Posterior vena cava (tissue), 2 donors: ENCODE measurements at places on chromosomes 16 and 17. TPM values are rescaled to one million over a fixed set of nuclear protein-coding genes. Genes with fewer than 3 reads are reported as not detected.

DNA sequence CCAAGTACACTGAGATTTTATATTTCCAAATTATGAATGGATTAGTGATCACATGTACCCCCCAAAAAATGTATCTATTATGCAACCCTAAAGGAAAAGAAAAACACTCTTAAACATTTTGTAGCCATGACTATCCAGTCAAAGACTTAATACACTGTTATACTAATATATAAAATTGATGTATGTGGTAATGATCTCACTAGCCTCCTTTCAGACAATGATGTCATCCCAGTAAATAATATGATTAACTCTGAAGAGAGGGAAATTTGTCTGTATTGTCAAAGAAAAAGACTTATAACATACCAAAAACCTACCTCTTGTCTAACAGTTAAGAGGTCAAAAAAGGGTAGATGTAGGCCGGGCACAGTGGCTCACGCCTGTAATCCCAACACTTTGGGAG is 80.7 kb downstream of the USP32 start:
- no peak for DNase-seq

- no peak for DNase-seq
These were observed 10.2 kb upstream of the OGFOD3 start for GRCh38 chr17:82428546-82428945.

DNA sequence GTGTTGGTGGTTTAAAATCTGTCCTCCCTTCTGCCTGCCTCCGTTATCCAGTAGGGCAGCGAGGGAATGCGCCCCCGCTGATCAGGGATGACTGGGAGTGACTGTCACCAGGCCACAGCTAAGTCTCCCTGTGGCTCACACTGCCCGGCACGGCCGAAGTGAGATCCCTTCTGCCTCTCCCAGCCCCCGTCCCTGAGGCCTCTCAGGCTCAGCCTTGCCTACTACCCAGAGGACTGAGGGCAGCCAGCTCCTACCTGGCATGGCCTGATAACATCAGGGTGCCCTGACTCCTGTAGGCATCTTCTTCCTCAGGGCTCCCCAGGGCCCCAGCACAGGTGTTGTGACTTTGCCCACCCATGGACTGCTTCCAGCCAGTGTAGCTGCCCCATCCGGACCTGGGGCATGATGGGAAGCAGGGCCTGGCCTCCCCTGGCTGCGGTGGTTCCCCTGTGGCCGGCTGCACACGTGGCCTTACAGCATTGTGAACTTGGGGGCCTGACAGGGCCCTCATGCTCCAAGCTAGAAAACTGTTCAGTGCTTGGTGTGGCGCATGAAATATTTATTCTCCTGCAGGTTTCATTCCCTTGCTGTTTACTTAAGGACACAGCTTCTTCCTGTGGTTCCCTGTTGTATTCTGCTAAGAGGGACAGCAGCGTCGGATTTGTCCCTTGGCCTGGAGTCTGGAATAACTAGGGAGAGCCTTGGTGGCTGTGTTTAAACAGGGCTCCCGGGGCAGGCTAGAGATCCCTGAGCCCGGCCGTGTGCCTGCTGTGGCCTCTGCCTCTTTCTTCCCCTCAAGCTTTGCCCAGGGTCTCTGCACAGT is 30.0 kb downstream of the GINS2 start:
- DNase-seq: no peak

DNA sequence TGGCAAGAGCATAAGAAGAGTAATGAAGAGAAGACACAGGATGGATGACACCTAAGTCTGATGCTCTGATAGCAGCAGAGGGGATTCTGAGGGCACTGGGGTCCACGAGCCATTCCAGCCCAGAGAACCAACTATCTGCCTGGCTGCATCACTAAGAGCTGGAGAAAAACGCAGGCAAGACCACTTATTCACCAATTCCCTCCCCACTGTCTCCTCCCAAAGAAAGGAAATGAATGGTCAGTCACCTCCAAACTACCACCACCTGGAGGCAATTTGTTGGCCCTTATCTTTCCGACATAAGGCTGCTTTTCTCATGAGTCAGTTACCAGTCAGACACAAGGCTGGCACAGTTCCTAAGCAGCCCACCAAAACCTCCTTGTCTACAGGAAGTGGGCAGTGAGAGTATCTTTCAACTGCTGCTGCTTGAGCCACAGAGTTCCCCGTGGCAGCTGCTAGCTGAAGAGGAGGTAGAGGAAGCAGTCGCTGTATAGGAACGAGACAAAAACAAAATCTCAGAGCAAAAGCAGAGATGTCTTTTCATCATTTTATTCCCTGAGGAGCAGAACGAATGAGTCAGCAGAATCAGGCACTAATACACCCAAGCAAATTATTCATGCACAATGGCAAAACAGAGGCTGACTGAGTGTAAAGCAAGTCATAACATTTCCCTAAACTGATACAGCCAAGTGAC is 111.1 kb downstream of the SMG6 start:
- no peak for DNase-seq

DNA sequence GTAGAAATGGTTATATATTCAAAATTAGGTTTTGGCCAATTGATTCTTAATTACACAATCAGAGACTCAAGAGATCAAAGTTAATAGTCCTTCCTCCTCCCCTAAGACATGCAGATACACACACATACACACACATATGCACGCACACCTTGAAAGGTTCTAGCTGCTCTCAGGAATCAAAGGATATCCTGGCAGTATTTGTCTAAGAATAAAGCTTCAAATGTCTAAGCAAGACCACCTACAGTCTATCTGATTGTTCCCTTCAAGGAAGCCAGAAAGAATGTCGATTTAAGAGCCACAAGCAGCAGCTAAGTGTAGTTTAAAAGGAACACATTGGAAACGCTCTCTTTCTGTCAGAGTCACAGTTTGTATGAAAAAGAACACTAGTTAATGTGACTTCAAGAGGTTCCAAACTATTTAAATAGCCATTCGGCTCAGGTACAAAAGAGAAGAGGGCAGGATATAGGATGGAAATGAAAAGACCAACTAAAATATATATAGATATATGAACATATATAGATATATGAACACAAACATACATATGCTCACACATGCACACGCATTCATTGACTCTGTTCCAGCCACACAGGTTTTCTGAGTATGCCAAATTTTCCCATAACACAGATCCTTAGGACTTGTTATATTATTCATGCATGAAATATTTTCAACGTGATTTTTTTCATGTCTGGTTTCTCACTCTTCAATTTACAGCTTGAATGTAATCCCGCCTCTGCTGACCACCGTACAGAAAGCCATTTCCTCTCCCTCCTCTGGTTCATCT is 79.0 kb downstream of the CDH8 start:
- DNase-seq: no peak

DNA sequence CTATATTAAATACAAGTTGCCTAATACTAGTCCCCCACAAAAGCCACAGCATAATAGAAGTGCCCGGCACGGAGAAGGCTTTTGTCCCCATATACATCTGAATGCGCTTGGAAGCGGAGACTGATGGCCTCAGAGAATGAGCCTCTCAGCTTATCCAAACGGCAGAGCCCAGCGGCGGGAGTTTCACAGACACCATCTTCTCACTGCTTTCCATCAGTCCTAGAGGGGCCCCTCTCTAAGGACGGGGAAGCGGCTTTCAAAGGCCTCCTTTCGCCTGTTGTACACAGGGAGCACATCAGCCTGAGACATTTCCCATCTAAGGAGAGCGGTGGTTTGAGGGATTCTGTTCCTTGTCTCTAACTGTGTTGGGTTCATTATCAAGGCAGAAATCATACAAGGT is 16.9 kb downstream of the NXN start:
- no peak for DNase-seq

DNA sequence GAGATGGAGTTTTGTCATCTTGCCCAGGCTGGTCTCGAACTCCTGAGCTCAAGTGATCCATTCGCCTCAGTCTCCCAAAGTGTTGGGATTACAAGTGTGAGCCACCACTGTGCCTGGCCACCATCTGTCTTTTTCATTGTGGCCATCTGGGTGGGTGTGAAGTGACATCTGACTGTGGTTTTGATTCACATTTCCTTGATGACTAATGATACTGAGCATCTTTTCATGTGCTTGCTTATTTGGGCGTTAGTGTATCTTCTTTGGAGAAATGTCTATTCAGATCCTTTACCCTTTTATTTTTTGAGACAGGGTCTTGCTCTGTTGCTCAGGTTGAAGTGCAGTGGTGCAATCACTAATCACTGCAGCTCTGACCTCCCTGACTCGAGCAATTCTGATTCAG is 53.9 kb upstream of the ERN1 start:
- no peak for DNase-seq

The TNFRSF13B gene
- total RNA-seq: not detected

DNA sequence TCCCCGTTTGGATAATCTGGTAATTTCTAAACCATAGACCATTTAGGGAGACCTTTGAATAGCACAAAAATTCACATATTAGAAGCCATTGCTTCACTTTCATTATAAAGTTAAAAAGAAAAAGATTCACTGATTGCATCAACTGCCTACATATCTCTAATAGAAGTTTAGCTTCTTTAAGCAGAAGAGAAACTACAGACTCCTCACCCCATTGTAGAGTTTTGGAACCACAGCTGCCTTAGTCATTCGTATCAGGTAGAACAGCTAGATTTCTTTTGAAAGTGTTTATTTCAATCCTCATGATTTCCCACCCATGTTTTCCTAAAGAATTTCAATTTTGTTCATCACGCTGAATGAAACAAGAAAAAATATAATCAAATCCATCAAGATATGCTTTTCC is 144.8 kb downstream of the CDH8 start:
- no peak for DNase-seq

- no peak for DNase-seq
These were observed 200.7 kb downstream of the CCDC182 start for GRCh38 chr17:57544401-57544800.

The SNAI3 gene
- total RNA-seq: 0.56 TPM

DNA sequence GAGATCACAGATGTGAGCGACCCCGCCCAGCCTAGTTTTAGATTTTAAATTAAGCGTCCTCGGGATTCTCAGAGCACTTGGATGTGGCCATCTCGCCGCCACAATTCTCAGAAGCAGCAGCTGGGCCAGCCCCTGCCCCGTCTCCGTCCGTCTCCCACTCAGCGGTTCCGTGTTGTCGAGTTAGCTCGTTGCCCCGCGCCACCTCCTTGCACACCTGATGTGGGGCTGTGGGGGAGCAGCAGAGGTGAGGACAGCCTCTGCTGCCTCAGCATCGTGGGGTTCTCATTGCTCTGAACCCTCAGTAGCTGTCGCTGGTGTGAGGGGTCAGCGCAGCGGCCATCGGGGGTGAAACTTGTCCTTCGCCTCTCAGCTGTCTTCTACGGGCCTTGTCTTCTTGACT is 8.2 kb upstream of the RPL13 start:
- peak; percentile 73 for DNase-seq

The TAT gene
- not detected for total RNA-seq

- no peak for DNase-seq
These were observed 4.8 kb upstream of the GLG1 start for GRCh38 chr16:74611721-74612120.
